SK-N-SH treated with all-trans-retinoic acid at 6 μM for 48 hours (cell line): ENCODE measurements at places on chromosomes 11 and 22.

DNA sequence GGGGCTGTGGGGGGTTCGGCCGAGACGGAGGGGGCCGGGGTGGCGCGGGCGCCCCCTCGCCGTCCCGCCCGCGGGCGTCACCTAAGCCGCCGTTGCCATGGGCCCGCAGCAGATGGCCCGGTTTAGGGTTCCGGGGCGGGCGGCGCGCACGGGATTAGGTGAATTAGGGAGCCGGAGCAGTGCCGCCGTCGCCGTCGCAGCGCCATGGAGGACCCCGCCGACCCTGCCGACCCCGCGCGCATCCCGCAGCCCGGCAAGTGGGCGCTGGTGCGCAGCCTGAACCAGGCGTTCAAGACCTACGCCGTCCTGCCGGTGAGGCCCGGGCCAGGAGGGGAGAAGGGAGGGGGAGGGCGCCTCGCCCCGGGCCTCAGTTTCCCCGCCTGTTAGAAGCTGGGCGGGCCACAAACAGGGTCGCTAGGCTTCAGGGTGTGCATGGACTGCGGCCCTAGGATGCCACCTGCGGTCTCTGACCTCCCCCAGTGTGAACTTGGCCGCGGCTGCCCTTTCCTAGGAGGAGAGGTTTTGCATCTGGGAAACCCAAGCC, 10.1 kb downstream of the MYO7A start:
- no peak for ATAC-seq

- no peak for ATAC-seq
Observed at GRCh38 chr11:95257456-95257971, 26.5 kb upstream of the SESN3 start.

DNA sequence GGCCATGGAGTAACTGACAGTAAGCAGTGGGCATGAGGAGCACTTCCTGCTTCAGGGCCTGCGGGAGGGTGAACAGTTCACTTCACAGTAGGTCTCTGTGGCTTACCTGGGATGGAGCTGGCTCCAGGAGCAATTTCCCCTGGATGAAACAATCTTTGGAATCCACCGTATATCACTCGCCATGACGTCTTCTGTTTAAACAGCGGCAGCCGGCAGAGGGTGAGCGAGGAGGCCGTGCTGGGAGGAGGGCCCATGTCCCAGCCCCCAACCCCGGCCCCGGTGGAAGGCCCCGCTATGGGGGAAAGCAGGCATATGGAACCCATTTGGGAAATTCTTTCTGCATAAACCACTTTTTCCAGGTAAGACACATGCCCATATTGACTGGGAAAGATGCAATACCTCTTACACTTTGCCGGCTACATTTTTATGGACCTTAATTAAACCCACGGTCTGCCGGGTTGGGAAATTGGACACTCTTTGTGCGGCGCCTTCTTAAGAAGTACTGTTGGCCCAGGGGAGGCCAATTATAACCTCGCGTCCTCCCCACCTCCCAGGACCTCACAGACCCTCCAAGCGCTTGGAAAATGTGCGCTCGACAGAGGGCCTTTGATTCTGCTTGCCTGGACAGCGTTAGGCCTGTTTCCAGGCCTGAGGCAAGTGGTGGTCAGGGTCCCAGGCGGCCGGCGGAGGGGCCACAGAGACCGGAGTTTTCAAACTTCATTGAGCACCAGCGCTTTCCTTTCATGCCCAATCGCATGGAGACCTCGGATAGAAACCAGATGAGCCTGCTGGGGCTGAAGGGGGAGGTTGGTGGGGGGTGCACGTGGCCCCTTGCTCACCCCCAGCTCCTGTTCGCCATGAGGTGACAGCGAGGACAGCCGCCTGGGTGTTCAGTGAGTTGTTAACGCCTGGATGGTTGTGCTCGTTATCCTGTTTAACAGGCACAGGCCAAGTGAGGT, 40.4 kb downstream of the SMIM38 start:
- no peak for ATAC-seq

- no peak for ATAC-seq
Observed at GRCh38 chr11:24312464-24313238, 184.2 kb upstream of the LUZP2 start.

DNA sequence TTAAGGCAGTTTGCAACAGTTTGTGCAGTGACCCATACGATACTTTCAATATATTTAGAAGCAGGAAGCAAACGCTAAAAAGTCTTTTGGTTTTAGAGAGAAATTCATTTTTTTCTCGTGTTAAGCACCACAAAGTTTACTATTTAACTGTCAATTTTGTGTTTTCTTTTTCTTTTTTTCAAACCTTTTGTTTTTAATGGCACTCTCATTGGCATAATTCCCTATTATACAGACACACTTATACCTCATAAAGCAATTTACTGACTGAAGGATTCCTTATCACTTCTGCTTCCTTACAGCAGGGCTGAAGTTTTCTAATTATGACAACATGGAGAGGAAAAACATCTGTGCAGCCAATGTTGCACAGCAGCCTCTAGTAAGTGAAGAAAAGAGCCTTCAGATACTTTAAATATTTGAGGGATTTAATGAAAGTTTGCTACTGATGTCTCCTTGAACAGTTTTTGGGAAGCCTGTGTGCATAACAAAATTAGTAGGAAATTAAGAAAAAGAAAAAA, 2191.2 kb downstream of the LRRC4C start:
- no peak for ATAC-seq

DNA sequence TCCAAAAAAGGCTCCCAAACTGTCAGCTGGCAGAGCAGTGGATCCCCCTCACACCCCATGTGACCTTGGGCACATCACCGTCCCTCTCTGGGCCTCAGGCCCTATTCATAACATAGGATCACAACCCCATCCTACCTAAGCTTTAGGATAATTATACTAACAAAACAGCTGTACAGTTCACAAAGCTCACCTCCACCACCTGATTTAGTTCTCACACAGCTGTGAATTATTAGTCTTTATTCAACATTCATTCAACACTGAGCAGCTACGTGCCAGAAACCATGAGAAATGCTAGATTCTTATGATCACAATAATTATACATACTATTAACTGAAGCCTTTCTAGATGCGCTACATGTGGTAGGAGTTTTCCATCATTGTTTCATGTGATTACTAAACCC, 9.5 kb downstream of the WNT11 start:
- no peak for ATAC-seq

DNA sequence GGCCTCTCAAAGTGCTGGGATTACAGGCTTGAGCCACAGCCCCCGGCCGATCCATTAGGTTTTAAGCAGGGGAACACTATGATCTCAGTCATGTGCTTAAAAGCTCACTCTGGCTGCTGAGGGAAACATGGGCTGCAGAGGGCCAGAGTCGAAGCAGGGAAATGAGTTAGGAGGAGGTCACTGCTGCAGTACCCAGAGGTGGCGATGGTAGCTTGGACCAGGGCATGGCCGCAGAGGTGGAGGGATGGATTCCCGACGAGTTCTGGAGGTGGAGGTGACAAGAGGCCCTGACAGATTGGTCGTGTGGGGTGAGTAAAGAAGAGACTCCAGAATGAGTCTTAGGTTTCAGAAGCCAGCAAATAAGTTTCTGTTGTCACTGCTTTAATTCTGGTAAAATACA, 54.4 kb upstream of the INCENP start:
- no peak for ATAC-seq

DNA sequence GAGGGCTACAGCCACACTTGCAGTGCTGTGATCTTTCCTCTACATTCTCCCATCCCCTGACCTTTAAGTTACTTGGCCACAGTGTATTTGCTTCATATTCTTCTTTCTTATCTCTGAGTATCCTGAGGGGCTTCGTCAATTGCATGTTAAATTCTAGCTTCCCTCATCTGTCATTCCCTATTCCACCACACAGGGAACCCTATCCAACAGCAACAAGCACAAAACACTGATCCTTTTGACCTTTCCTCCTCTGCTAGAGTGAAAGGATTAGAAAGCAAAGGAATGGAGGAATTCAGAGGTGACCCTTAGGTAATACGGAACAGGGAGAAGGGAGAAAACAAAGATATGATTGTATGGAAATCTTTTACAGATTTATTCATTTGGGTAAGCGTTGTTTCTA, 1061.7 kb upstream of the TENM4 start:
- no peak for ATAC-seq

DNA sequence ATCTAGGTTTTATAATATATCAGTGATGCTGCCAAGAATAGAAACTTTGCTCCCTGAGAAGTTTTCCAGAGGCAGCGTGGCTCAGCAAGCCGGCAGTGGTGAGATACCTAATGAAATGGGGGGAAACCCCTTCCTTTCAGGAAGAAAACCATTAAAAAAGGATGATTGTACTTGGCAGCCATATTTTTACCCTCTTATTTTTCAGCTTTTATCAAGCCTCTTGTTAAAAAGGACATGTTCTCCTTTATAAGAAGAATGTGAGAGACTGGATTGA, 9.0 kb upstream of the ME3 start:
- peak; percentile 73 for ATAC-seq

GRCh38 chr11:46020084-46020599, 97.7 kb downstream of the LARGE2 start:
- ATAC-seq = no peak

DNA sequence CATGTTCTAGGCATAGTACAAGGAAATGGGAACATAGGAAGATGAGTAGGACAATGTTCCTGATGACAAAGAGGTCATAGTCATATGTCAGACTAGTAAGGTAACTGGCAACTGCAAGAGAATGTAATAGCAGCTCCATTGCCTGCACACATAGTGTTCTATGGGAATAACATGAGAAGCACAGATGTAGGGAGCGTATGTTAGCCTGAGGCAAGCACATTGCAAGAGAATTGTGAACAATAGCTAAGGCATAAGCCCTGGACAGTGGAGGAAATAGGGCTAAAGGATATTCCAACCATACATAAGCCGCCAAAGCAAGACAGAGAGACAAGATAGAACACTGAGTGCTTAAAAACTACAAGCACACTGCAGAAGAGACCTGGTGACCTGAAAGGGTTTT, 1017.0 kb upstream of the TENM4 start:
- ATAC-seq = no peak

- ATAC-seq = no peak
Observed at GRCh38 chr11:30459821-30460220, 126.3 kb downstream of the MPPED2 start.

DNA sequence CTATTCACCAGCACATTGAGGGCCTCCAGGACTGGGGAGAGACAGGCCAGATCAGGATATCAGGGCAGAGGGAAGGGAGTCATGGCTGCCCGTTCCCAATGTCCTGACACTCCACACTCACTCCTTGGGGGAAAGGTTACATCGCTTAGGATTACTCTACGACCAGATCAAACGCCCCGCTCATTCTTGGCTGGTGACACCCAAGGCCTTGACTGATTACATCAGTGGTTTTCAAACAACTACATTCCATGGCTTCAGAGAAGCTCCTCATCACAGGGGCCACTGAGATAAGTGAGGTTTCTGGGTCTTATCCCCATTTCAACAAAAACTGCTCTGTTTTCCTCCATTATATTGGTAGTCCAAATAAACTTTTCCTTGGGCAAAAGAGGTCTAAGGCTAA, 15.0 kb downstream of the UBE2L6 start:
- no peak for ATAC-seq

DNA sequence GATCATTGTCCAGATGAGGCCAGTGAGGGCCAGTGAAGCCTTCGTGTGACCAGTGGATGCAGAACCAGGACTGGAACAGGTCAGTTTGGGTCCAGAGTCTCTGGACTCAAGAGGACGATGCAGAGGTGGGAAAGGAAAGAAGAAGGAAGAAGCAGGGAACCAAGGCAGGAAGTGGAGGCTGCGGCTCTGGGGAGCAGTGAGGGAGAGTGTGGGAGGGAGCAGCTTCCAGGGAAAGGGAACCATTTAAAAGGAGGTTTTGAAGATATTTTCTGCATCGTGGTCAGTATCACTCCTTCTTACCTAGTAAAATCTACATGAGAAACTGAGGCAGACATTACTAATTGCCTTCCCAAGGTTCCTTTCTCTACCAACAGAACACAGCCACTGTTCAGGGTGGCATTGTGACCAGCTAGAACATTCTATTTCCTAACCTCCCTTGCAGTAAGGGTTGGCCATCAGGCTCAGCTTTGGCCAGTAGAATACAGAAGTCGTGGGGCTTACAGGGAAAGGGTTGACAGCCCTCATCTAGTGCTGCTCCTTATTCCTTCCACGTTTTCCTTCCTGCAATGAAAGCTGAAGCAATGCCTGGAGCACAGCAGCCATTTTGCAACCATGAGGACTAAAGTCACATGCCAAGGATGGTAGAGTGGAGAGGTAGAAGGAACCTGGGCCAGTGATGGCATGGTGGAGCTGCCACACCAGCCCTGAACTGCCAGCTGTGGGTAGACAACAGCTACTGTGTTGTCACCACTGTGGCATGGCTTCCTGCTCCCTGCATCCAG, 29.1 kb upstream of the LINC01488 start:
- no peak for ATAC-seq

DNA sequence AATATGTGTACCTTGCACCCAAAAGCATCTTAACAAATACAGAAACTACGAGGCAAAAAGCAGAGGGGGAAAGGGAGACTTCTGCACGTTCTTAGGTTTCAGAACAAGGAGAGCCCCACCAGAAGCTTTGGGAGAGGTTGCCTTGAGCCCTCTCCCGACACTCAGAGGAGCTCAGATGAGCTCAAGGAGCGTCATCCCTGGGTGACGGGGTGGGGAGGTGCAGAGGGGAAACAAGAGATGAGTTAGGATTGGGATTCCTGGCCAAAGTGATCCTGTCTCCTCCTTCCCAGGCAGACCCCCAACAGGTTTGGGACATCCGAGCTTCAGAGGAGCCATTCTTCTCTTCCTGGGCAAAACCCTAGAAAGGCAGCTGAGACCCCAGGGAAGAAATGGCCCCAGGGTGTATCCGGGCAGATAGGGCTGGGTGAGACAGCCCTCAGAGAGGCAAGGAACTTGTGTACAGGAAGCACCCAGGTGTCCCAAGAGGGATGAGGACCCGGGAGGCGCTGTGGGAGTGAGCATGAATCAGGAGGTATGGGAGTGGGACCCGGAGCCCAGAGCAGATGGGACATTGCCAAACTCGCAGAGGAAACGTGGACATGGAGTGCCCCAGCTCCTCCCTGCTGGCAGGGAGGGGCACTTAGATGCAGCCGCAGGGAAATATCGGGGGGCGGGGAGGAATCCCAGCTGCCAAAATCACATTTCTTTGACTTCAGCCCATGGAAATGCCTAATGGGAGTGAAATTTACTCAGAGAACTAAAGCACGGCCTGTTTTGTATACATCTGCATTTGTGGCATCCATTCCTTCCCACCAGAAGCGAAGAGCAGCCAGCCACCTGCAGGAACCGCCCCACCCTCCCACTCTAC, 12.4 kb downstream of the C1QTNF6 start:
- no peak for ATAC-seq

DNA sequence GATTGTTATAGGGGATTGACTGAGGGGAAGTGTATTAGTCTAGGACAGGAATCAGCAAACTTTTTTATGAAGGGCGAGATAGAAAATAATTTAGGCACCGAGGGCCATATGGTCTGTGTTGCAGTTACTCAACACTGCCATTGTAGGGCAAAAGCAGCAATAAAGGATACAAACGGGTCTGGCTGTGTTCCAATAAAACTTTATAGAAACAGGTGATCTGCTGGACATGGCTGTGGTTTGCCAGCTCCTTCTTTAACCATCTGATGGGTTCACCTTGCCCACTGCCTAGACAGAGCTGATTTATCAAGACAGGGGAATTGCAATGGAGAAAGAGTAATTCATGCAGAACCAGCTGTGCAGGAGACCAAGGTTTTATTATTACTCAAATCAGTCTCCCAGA, 20.0 kb downstream of the PRR5L start:
- no peak for ATAC-seq

GRCh38 chr11:46637546-46637945, 20.2 kb downstream of the ATG13 start:
- no peak for ATAC-seq
